Nephron progenitor cell (in vitro differentiated cells): ENCODE measurements at places on chromosomes 5 and 9.

GRCh38 chr9:306907-307306, 92.2 kb downstream of the DOCK8 start:
- no peaks in the 10 kb centered on the region for H3K36me3 ChIP-seq
- peaks cover 4% of the 10 kb centered on the region for H3K4me1 ChIP-seq
- H3K27me3 ChIP-seq: peaks cover 4% of the 10 kb centered on the region
- DNase-seq: no peak
- no peak overlapping the region for H3K27ac ChIP-seq
- H3K4me3 ChIP-seq: no peak overlapping the region

GRCh38 chr9:132757016-132757415, 86.8 kb downstream of the GTF3C4 start:
- no peak overlapping the region for H3K27ac ChIP-seq
- DNase-seq: no peak
- no peaks in the 10 kb centered on the region for H3K36me3 ChIP-seq
- peaks cover 23% of the 10 kb centered on the region for H3K27me3 ChIP-seq
- H3K4me1 ChIP-seq: peaks cover 60% of the 10 kb centered on the region
- H3K4me3 ChIP-seq: no peak overlapping the region

DNA sequence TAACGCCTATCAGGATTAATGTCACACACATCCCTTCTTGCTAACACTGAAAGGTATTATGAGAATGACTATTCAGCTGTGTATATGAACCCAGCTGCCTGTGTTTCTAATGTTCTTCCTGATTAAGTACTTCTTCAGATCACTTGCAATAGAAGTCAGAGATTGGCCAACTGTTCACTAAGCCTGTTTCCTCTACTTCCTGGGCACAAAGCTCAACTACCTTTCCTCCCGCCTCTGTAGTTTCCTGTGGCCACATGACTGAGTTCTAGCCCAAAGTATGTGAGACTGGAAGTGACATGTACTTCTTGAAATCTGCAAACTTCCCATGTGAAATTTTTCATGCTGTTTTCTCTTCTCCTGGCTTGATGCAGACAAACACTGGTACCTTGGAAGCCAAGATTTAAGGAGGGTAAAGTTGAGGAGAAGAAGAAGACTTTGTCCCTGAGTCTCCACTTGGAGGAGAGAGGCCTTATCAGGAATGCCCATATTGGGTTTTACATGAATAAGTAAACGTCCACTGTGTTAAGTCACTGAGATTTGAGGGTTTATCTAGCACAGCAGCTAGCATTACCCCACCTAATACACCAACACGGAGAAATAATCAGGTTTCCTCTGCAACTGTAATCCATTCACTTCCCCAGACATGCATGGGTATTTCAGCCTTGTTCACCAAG, 58.6 kb downstream of the SLIT3 start:
- H3K27me3 ChIP-seq: peaks cover 3% of the 10 kb centered on the region
- no peak overlapping the region for H3K27ac ChIP-seq
- H3K4me1 ChIP-seq: no peaks in the 10 kb centered on the region
- H3K4me3 ChIP-seq: no peak overlapping the region

DNA sequence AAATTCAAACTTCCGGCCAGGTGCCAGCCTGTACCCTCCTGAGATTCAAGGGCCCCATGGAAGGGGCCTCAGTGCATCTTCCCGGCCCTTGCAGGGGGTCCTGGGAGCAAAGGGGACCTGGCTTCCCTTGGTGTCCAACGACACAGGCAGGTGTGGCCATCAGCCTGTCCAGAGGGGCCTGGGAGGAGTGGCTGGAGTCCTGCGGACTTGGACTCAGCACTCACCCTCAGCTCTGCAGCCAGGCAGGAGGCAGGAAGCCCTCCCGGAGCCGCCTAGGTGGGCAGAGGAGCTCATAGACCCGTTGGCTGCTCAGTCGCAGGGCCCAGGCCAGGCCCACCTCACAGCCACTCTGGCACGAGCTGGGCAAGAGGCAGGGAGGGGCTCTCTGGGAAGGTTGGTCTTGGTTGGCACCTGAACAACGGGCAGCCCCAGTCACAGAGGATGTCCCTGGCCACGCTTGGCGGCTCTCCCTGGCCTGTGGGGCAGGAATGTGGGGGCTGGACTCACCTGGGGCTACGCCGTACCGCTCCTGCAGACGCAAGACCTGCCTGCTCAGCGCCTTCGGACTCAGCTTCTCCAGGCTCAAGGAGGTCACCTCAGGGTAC, 53.8 kb upstream of the NRARP start:
- H3K27ac ChIP-seq: no peak overlapping the region
- DNase-seq: no peak
- no peaks in the 10 kb centered on the region for H3K27me3 ChIP-seq
- peaks cover 11% of the 10 kb centered on the region for H3K36me3 ChIP-seq
- H3K4me1 ChIP-seq: no peaks in the 10 kb centered on the region

- H3K27ac ChIP-seq: no peak overlapping the region
- H3K4me3 ChIP-seq: peak overlapping the region; percentile 93
- H3K27me3 ChIP-seq: peaks cover 60% of the 10 kb centered on the region
- no peaks in the 10 kb centered on the region for H3K36me3 ChIP-seq
- H3K4me1 ChIP-seq: peaks cover 44% of the 10 kb centered on the region
- DNase-seq: no peak
Observed at GRCh38 chr5:40682154-40683017, 2.7 kb downstream of the PTGER4 start.

DNA sequence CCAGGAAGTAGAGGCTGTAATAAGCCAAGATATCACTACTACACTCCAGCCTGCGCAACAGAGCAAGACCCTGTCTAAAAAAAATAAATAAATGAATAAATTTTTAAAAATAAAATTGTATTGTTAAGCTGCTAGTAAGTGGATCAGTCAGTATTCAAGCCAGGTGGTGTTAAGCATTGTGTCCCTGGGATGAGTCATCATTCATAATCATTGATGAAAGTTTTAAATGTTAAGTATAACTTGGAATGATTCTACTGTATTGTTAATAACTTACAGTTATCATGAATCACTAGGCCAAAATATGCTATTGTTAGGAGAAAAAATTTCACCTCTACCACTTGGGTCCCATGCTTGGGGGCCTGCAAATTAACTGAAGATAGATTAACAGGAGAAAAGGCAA, 38.2 kb downstream of the MED10 start:
- no peak for DNase-seq
- no peaks in the 10 kb centered on the region for H3K4me1 ChIP-seq
- H3K27ac ChIP-seq: no peak overlapping the region
- no peak overlapping the region for H3K4me3 ChIP-seq

DNA sequence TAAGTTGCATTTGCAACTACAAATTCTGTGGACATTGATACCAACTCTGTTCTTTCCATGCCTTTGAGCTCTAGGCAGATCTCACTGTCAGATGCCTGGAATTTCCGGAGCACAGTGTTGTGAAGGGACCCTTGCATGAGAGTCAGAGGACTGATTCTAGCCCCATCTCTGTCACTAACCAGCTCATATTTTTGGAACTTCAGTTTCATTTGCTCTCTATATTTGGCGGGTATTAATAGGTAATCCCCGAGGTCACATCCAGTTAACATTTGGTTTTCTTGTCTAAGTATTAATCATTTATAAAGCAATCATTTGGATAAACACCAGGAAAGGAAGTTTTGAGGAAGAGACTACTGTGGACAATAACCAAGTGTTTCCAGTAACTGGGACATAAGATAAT, 115.7 kb downstream of the MAN2A1 start:
- H3K27ac ChIP-seq: no peak overlapping the region
- peaks cover 14% of the 10 kb centered on the region for H3K4me1 ChIP-seq
- DNase-seq: no peak
- H3K27me3 ChIP-seq: no peaks in the 10 kb centered on the region
- H3K4me3 ChIP-seq: no peak overlapping the region

GRCh38 chr9:38309324-38310195, 82.9 kb upstream of the ALDH1B1 start:
- H3K4me3 ChIP-seq: no peak overlapping the region
- H3K27ac ChIP-seq: no peak overlapping the region
- H3K4me1 ChIP-seq: peaks cover 34% of the 10 kb centered on the region
- no peaks in the 10 kb centered on the region for H3K36me3 ChIP-seq
- no peak for DNase-seq
- H3K27me3 ChIP-seq: peaks cover 11% of the 10 kb centered on the region

DNA sequence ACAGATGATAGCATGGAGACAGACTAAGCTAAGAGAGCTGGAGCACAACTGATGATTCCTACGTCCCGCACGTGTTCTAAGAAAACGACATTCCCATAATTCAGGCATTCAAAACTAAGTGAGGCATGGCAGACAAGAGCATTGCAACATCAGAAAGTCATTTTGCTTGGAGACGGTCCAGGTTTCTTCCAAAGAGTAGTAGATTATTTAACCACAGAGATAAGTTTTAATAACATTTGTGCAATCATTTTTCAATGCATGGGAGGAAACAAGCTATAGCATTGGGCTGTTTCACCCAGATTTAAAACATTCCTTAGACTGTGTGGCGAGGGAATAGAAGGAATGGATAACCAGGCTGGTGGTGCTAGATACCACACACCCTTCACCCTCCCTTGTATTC, 117.2 kb downstream of the APBA1 start:
- H3K4me3 ChIP-seq: no peak overlapping the region
- no peaks in the 10 kb centered on the region for H3K4me1 ChIP-seq
- no peak overlapping the region for H3K27ac ChIP-seq
- peaks cover 13% of the 10 kb centered on the region for H3K27me3 ChIP-seq
- H3K36me3 ChIP-seq: no peaks in the 10 kb centered on the region

GRCh38 chr9:92706218-92706940, 36.4 kb upstream of the IPPK start:
- peaks cover 57% of the 10 kb centered on the region for H3K36me3 ChIP-seq
- DNase-seq: no peak
- no peaks in the 10 kb centered on the region for H3K27me3 ChIP-seq
- H3K4me1 ChIP-seq: peaks cover 25% of the 10 kb centered on the region

GRCh38 chr5:32307769-32308194, 5.0 kb downstream of the MTMR12 start:
- no peak for DNase-seq
- H3K27ac ChIP-seq: no peak overlapping the region
- H3K36me3 ChIP-seq: peaks cover 28% of the 10 kb centered on the region
- peaks cover 5% of the 10 kb centered on the region for H3K27me3 ChIP-seq

DNA sequence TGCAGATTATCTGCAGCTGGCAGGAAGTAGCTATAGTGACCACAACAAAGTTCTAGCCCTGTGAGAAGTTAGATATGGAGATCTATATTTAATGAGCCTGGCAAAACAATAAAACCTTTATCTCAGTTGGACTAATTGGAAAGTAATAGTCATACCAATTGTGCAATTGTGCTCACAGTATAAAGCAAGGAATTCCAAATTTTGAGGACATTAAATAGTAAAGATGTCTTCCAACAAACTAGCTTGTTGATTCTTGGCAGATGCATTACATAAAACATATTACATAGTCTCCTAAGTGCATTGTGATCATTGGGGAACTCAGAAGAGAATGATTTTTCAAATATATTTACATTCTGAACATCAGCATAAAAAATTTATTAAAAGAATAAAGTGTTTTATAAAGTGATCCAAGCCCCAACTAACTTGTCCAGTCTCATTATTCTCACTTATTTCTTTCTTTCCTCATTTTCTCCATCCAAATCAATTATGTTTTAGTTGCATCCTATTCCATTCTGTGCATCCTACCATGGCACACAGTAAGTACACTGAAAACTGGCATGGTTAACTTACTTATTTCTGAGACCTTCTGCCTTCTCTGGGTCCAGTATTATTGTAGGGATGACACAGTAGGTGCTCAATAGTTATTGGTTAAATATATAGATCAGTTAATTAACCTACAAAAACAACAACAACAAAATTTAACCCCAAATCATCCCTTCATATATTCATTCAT, 977.2 kb upstream of the NUDT12 start:
- no peak for DNase-seq
- H3K4me3 ChIP-seq: no peak overlapping the region
- no peaks in the 10 kb centered on the region for H3K36me3 ChIP-seq

DNA sequence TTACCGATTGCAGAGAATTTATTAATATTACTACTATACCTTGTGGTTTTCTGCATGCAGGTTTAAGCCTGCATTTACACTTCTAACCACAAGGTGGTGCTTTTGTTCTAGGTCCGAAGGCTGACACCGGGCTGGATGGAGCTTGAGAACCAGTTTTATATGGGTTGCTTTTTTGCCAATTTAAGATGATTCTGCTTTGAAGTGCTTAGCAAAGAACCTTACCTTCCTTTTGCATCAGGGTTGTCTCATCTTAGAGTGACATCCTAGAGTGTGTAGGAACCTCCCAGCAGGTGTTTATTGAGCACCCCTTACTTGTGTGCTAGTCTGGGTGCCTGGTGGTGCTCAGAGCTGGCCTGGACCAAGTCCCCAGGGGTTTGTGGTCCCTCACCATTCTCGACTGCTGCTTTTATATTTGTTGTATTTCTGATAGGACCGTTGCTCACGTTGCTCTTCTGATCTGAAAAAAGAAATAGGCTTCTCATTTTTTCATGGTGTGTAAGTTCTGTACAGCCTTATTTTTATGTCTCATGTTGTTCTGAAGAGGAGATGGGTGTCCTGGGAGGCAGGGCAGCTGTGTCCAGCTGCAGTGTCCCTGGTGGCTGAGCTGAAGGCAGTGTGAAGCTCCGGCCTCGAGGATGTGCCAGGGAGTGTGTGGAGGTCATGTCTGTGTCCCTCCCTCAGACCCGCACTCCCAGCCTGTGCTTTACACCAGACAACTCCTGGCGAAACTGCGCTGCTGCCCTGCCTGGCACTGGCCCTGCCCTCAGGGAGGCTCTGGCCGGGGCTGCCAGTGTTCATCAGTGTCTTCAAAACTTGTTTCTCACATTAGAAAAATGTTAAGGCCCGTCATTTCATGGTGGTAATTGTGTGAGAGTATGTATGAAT, 54.3 kb downstream of the EHMT1 start:
- H3K27ac ChIP-seq: peak overlapping the region; percentile 88
- H3K27me3 ChIP-seq: no peaks in the 10 kb centered on the region
- no peak for DNase-seq
- peaks cover 83% of the 10 kb centered on the region for H3K4me1 ChIP-seq
- H3K36me3 ChIP-seq: peaks cover 44% of the 10 kb centered on the region

DNA sequence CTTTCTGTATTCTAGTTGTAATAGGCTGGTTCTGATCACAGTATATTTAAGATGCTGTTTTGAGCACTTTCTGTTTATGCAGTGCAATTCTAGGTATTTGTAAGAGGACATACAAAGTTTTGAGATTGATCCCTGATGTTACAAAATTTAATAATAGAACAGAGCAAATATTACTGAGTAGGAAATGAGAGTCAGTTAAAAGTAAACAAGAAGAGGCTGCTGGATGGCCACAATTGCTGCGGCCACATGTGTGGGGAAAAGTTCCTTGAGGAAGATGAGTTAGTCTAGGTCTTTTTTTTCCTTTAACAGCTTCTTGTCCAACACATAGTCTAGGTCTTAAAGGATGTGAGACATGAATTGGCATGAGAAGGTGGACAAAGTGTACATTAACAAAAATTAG, 11.3 kb downstream of the EHMT1 start:
- H3K27me3 ChIP-seq: no peaks in the 10 kb centered on the region
- H3K4me3 ChIP-seq: no peak overlapping the region
- H3K27ac ChIP-seq: peak overlapping the region; percentile 28
- peaks cover 50% of the 10 kb centered on the region for H3K4me1 ChIP-seq

- H3K36me3 ChIP-seq: peaks cover 90% of the 10 kb centered on the region
- peak overlapping the region; percentile 95 for H3K27ac ChIP-seq
- H3K27me3 ChIP-seq: no peaks in the 10 kb centered on the region
- no peak overlapping the region for H3K4me3 ChIP-seq
- no peak for DNase-seq
- peaks cover 44% of the 10 kb centered on the region for H3K4me1 ChIP-seq
Observed at GRCh38 chr5:141559461-141559860, 59.3 kb downstream of the DIAPH1 start.
